ENCODE measurements at places on chromosomes 13 and 19.

GRCh38 chr13:43127827-43128226, 104.4 kb downstream of the DNAJC15 start:
- DNase-seq: no peak

DNA sequence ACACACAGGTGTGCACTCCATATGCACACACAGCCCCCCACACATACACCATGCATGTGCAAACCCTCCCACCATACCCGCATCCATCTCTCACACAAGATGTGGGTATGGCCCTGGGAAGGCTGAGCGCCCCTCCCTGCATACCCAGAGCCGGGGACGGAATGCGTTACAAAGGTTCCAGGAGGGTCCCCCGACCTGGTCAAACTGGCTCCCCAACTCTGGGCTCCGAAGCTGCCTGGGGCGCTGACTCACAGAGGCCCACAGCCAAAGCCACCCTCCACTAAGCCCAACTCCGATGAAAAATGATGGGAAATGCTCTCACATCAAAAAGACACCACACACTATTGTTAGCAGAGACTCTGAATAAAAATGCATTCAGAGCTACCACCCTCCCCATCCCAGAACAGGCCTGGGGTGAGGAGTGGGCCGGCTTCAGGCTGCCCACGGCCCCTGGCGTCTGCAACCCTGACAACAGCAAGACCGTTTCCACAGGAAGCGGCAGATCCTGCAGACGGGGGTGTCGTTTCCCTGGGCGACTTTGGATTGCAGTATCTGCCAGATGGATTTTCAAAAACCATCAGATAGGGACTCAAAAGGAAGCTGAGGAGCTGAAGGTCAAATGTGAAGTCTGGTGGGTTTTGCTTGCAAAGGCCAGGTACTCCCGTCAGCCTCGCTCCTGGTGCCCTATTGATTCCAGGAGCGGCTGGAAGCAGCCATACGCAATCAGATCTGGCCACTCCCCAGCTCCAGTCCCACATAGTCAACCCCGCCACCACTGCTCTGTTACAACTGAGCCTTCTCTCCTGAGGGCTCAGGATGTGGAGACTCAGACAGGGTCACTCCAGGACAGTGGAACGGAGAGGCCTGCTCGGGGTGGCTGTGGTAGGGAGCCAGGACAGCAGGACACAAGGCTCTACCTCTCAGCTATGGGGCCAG, 14.3 kb downstream of the PEPD start:
- no peak for DNase-seq

DNA sequence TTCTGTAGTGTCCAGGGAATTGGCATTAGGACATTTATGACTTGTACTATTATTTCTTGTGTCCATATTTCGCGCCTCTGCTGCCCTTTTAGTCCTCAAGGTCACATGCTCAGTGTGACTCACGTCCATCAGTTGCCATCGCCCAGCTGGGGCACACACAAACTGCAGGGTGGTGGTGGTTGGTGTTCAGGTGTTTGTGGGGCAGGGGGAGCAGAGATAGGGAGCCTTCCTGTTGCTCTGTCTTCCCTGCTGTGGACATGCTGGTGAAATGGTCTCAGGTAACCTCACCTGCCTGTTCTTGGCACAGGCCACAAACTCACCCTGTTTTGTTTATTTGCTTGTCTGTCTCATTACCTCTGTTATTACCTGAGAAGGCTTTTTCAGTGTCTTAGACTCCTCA, 22.4 kb downstream of the PRR12 start:
- DNase-seq: no peak

DNA sequence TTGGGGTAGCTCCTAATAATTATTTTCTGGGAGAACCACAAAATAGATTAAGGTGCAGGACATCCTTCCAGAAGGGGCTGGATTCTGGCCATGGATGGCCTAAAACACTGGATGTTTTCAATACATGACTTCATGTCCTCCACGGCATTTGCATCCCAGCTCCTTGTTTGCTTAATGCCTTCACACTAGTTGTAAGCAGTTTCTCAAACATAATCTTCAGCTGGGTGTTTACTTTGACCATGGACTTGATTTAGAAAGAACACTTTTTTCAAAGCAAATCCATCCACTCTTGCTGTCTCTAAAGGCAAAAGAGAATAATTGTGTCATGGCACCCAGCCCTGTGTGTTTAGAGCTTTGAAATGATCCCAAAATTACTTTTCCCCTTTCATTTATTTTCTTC, 82.5 kb upstream of the GSX1 start:
- no peak for DNase-seq

DNA sequence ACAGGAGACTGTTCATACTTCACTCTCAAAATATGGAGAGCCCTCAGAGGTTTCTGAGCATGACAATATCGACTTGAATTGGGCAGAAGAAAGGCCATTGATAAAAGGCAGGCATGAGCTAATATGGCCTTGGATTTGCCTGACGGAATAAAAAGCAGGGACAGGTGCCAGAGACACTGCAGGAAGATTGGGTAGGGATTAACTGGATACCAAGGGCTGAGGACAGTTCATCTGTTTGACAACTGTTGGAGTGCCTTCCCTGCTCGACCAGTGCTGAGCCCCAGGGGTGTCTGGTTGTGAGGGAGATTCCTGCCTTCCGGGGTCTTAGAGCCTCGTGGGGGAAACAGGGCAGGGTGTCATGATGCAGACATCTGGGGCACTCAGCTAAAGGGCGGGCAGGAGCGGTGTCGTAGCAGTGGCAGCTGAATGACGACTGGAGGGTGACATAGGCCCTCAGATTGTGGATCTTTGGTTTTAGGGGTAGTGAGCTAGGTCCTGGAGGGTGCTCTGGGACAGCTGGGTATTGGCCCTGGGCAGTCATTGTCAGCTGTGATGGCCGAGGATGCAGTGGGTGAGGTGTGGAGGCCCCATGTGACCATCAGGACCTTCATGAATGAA, 12.3 kb downstream of the GATAD2A start:
- DNase-seq: no peak

DNA sequence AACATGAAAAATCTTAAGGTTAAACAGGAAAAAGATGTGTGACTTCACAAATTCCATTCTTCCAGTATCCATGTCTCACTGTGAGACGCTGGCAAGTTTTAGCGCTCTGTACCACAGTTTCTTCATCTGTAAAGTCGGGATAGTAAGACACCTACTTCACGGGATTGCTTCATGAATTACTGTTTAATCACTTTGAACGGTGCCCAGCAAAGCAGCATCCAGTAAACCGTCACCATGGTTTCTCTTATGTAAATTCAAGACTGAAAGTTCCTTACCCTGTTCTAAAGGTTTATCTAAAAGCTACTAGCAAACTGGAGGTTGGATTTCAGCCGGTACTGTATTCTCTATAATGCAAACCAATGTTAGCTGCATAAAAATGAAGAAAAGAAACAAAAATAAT, 53.5 kb downstream of the KATNAL1 start:
- no peak for DNase-seq
